ENCODE measurements at places on chromosomes 2 and 18. TPM values are rescaled to one million over a fixed set of nuclear protein-coding genes. Genes with fewer than 3 reads are reported as not detected.

DNA sequence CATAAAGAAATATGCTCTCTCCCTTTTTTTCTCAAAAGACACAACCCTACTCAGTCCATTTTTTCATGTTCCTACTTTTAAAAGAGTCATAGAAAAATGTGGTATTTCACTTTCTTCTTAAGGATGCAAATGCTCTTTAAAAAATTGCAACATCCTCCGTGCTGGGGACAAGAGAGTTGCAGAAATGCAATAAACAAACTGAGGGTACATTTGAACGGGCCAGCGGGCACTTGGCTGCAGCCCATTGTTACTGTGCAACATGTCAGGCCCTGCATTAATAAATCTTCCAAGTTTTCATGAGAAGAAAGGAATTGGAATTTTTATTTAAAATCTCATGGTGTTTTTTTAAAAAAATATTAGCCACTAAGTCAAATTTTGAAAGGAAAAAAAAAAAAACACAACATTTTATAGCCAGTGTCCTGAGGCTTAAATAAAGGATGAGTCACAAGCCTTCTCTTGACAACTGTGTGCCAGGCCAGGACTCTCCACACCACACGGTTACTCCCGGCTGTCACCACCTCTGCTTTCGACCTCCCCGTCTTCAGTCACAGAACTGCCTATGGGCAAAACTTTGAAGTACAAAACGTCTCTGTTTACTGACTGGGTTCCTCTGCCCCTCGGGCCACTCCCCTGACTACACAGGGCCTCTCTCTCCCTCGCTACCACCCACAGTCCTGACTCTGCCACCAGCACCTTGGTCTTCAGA, 57.5 kb upstream of the MFF start:
- no peak for DNase-seq

- no peak for DNase-seq
Observed at GRCh38 chr2:99811544-99811943, 321.7 kb upstream of the REV1 start.

- DNase-seq, result no peak
Observed at GRCh38 chr2:23944527-23944926, 4.3 kb downstream of the UBXN2A start.

DNA sequence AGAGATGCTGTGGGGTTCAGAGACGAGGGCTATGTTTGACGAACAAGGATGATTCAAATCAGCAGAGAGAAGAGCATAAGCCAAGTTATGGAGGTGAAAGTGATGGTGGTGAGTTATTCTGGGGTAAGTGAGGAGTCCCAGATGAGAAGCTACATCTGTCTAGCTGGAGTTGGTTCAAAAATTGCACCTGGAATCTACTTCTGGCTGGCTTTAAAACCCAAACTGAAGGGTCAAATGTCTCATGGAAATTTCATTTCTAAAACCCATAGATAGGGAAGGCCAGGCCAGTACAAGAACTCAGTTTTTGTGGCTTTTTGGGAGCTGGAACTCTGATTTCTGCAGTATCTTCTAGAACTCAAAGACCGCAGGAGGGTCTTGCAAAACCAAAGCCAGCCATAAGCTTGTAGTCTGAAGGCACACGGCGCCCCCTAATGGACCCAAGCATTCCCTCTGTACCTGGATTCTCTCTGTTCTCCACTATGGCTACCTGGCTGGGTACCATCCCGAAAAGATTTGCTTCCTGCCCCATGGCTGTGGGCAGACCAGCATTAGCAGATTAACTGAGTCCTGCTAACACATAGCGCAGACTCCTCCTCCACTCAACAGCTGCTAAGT, 229.1 kb upstream of the SLC14A2 start:
- peak; percentile 53 for DNase-seq

- no peak for DNase-seq
Observed at GRCh38 chr2:151767536-151767935, 33.3 kb upstream of the NEB start.

- peak; percentile 55 for DNase-seq
Observed at GRCh38 chr2:217853301-217853881, 149.4 kb downstream of the TNS1 start.

DNA sequence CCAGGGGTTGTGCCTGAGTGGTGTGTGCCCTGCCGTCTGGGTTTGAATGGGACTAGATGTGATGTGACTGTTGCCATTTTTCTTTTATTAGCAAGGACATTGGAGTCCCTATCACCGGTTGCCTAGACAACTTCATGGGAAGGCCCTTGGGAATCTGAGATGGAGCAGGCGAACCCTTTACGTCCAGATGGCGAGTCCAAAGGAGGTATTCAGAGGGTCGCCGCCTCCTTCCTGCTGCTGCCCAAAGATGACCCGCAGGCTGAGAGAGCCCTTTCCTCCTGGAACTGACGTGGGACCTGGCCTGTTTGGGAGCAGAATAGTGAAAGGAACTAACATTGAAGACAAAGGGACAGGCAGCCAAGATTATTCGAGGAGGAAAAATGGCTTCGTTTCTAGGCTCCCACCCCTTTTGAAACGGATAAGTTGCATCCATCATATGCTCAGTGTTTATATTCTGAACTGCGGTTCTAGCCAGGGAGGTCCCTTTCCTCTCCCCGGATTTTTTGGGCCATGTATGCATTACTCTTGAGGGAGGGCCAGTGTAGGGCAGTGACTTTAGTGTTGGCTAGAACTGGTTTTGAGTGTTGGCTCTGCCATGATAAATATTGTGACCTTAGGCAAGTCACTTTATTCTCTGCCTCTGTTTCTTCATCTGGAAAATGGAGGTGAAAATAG, 673 bp downstream of the CENPO start:
- no peak for DNase-seq

DNA sequence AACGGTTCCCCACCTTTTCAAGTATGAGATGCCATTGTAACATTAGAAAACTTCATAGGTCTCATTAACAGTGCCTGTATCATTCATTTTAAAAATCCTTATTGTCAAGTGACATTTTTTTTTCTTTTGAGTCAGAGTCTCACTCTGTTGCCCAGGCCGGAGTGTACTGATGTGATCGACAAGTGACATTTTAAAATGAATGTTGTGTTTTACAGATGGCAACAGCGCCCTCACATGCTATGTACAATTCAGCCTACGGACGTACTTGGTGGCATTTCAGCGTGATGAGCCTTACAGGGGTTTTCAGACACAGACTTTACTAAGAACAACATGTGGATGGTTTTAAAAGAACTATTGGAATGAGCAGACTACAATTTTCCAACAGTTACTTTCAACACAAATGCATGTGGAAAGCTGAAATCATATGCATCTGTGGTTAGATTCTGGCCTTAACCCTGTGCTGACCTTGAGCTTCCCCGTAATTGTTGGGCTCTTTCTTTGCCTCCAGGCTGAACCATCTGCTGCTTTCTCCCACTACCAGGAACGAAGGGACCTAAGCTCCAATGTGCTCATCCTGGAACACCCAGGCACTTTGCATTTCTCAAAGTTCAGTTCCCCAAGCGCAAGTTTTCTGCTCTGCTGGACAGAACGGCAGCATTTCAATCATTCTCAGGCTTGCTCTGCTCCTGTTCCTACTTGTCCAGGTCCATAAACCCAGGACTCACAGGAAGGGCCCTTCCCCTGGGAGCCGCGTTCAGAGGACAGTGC, 119.9 kb upstream of the NDUFV2 start:
- no peak for DNase-seq

DNA sequence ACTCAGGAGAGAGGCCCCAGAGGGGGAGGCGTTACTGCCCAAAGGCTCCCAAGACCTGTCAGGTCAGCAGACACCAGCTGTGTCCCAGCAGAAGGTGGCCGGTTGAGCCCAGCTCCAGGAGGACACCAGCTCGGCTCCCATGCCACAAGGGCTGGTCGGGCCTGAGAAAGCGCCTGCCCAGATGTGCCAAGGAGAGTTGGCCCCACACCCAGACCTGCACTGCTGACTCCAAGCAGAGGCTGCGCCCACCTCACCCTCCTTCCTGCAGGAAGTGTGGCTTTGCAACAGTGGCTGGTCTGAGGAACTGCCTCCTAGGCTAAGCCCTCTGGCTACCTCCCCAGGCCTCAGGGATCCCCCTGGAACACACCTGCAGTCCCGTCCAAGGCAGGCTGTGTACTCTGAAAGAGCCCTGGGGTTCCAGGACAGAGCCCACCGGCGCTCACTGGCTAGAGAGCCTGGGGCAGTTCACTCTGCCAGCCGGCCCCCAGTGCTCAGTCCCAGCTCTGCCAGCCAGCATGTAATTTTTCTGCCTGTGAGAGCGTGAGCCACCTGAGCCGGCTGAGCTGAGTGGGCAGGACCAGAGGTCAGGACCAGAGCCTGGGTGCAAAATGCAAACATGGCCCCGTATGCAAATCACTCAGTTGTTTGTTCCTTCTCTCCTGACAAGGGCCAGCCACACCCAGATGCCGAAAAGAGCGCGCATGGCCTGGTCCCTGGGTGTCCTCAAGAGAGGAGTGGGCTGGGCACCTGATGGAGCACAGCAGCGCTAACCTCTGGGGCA, 36.9 kb upstream of the PTMA start:
- no peak for DNase-seq

GRCh38 chr2:26352892-26353291, 6.3 kb upstream of the ADGRF3 start:
- DNase-seq, result no peak

DNA sequence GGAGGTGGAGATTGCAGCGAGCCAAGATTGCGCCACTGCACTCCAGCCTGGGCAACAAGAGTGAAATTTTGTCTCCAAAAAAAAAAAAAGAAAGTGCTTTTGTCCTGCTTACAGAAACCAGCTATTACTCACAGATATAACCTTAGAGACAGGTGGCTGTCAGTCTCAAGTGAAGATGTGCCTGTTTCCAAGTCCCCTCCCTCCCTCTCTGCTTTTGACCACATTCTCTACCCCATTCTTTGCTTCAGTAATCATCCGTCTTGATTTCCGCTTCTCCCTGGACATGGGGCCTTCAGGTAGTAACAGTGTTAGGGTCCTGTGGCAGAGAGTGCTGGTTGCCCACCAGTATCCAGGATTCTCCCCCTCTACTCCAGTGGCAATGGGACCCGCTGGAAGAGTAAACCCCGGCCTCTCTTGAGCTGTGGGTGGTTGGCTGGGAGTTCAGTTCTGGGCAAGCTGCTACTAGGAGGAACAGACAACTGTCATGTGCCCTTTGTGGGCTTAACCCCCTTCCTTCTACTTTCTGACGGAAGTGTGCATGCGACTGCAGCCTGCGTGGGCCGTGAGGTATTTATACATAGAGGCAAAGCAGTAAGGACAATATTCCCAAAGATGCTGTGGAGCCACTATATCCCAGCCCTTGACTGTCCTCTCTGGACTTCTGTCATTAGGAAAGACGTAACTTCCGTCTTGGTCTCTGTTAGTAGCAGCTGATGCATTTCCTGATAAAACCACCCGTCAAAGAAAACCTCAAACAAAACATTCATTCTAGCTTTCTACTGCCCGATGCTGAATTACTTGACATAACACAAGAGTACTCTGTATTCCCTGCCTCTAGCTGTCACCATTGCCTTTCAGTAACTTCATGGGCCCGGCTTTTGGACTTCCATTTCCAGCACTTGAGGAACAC, 17.8 kb downstream of the PDCL3 start:
- no peak for DNase-seq

- no peak for DNase-seq
Observed at GRCh38 chr2:10646153-10646552, 43.6 kb downstream of the NOL10 start.

DNA sequence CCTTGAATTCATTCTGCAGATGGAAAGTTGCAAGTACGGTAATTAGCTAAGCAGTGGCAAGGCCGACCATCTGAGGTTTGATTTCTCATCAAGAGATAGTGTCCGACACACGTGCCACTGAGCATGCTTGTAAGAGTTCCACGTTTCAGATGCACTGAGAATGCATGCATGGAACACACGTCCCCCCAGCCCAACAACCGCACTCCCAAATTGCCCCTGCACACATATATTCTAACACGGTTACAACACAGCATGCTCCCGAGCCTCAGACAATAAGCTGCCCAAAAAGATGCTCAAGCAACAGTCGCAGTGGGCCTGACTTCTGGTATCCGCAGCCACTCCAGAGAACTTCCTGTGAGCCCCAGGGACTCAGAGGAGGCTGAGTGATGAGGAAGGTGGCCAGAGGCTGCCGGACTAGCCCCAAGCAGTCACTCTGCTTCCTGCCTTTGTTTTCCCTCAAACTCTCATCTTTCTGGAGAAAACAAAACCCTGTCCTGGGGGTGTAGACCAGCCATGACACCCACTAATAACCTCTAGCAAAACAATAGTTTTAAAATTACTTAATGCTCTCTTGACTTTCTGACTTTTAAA, 204.0 kb downstream of the TGIF1 start:
- DNase-seq, result no peak

DNA sequence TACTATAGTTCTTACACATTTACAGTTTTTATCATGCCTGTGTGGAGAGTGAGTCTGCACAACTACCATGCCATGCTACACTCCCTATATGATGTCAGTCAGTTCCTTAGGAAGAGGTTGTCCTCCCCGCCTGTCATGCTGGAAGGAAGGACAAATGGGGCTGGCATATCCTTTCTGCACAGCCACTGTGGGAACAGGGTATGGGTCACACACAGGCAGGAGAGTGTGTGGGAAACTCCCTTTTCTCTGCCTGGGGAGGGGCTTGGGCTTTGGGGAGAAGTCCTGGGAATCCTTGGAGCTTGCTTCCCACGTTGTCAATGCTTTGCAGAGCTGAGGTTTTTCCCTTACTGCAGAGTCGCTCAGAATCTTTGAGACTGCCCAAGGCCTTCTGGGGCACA, 232.1 kb downstream of the PRKCE start:
- no peak for DNase-seq

DNA sequence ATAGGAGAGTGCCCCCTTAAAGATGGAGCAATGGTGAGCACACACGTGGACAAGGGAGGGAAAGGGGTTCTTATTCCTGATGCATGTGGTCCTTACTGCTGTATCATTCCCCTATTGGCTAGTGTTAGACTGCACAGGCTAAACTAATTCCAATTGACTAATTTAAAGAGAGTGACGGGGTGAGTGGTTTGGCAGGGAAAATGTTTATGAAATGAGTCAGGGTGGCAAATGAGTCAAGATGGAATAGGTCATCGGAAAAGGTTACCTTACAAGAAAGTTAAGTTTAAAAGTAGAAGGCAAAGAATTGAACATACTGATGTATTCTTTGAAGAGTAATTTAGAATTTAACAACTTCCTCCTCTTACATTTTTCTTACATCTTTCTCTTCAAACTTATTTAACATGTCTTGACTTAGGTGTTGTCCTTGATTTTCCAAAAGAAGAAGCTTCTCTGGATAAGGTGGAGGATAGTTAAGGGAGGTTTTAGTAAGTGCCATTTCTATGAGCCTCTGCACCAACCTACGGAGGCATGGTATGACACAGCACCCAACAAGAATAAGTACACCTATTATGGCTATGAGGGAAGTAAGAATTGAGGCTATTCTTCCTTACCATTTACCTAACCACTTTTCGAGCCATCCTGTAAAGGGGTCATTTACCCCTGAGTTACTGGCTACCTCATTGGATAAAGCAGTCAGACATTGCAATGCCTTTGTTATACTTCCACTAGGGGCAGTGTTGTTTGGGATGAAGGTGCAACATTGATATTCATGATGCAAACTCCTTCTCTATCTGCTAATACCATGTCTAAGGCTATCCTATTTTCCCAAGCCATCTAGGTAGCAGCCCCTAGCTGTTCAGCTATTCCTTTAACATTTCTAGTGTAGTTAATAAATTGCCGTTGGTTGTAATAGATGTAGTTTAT, 1345.8 kb upstream of the LRRTM1 start:
- DNase-seq, result no peak

GRCh38 chr2:158102446-158102845, 770 bp downstream of the UPP2 start:
- no peak for DNase-seq

GRCh38 chr18:57095884-57096283, 51.0 kb upstream of the BOD1L2 start:
- DNase-seq, result no peak

Gene SKOR2
- total RNA-seq, result not detected

Gene RABL2A
- 10.2 TPM for total RNA-seq

Gene ASTL
- total RNA-seq, result not detected

Gene C1QL2
- not detected for total RNA-seq

Gene TSPYL6
- total RNA-seq, result not detected

Gene GAL3ST2
- total RNA-seq, result not detected

Gene SUPT7L
- total RNA-seq, result 27.4 TPM

Measured in right cardiac atrium (tissue), 5 donors.